ENCODE measurements at places on chromosomes 1 and 21. TPM values are rescaled to one million over a fixed set of nuclear protein-coding genes. Genes with fewer than 3 reads are reported as not detected.

Gene LCA5L
- total RNA-seq = 3.0 TPM

- DNase-seq = no peak
These were observed 3.6 kb downstream of the KRTCAP2 start for GRCh38 chr1:155169541-155169940.

GRCh38 chr1:227900571-227901051 lies 47.1 kb downstream of the WNT9A start:
- DNase-seq = peak; percentile 29

DNA sequence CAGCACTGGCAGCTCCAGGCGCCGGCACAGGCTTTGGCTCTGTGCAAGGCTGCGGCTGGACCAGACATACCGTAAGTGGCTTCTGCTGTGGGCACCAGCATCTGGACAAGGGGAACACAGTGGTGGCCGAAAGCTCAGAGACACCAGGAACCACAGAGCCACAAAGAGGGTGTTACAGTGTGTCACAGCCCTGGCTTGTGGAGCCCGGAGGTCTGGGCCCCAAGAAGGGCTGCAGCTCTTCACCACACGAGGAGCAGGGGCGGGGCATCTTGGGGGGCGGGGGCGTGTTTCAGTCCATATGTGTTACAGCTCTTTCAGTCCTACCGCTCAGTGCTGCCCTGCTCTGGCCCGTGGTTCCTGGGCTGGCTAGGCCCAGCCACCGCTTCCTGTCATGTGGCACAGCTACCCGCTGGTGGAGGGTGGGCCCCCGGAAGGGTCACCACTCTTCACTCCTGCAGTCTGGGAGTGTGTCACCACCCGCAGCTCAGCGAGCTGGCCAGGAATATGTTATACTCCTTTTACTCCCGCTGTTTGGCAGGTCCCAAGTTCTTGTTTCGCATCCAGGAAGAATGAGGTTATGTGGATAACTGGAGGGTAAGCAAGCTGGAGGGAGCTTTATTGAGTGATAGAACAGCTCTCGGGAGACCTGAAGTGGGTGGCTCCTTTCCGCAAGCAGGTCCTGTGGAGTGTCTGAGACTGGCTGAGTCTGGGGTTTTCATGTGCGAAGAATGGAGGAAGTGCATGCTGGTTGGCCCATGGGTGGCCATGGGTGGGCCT lies 3.3 kb upstream of the LSM10 start:
- peak; percentile 81 for DNase-seq

DNA sequence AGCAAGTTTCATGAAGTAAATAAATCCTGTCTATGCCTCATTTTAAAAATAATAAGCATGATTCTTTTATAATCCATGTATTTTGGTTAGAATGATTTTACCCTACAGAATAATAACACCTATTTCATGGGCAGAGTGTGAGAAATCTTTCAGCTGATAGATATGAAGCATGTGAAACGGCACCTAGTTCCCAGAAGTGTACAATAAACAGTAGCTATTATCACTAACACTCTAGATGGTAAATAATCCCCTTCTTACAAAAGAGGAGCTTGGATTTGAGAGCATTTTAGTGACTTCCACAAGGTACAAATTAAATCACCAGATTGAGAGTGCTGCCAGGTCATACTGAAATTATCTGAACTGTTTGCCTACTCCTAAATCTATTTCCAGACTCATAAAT lies 95.3 kb upstream of the NRIP1 start:
- no peak for DNase-seq

DNA sequence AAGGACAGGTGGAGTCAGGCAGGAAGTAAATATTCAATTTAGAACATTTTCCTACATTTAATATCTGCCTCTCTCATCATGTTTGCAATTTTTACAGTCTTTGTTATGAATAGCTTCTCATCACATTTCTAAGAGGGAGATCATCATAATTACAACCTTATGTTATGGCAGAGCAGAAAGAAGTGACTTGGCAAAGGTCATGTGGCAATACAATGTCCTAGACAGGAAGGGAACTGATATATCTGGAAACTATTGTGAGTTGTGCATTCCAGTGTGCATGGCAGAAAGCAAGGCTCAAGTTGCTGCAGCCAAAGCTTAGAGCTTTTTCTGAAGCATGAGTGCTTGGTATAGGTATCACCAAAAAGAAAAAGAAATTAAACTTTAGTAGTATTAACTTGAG lies 43.8 kb upstream of the PRRX1 start:
- no peak for DNase-seq

- DNase-seq = no peak
These were observed 43.2 kb upstream of the ST6GALNAC5 start for GRCh38 chr1:76824106-76824505.

DNA sequence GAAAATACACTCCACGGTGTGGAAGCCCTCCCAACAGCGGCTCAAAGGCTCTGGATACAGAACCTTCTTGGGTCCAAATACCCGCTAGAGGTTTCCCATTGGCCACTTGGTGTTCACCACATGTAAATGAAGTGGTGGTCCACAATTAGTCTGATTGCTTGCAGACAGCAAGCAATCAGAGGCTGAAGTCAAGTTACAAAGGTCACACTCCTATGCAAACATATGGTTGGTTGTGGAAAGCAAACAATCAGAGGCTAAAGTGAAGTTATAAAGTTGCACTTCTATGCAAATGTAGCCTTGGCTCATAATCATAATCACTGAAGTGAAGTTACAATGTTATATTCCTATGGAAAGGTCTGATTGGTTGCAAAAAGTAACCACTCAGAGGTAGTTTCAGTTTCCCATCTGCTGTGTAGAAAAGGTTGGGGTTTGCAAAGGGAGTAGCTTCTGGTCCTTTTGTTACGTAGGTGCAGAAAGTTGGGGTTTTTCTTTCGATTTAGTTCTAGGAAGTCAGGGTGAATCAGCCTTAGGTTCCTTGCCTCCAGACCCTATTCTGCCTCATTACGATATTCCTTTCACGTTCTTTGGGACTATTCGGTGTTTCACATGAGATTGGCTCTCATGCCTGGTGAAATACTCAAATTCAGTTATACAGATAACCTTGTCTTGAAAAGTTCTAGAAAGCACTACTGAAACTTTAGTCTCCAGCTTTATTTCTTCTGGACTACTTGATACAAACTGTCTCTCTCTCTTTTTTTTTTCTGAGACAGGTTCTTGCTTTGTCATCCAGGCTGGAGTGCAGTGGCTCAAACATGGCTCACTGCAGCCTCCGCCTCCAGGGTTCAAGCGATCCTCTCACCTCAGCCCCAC lies 36.7 kb upstream of the MTF2 start:
- no peak for DNase-seq

Gene BGLAP
- total RNA-seq = 2.2 TPM

DNA sequence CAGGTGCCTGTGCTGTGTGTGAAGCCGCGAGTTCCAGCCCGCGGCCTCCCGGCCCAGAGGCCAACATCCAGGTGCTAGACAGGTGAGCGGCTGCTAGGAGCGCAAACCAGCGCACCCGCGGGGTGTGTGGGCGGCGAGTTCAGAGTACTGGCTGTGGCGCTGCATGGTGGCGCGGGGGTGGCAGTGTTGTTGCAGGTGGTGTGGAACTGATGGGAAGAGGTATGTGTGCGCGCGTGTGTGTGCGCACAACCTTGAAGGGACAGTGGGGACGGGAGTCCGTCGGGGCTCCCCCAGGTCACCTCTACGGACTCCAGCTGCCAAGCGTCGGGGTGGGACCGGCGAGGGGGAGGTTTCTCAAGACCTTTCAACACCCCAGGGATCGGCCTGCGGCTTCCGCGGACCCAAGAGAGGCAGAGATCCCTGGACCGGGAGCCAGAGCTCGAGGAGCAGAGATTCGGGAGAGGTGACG lies 433 bp upstream of the DMBX1 start:
- no peak for DNase-seq

Gene MYOC
- total RNA-seq = 0.75 TPM

GRCh38 chr1:233723387-233723786 lies 109.5 kb downstream of the KCNK1 start:
- no peak for DNase-seq

- no peak for DNase-seq
These were observed 19.3 kb downstream of the TP73 start for GRCh38 chr1:3671371-3672180.

- DNase-seq = no peak
These were observed 35.9 kb downstream of the PARP1 start for GRCh38 chr1:226371866-226372490.

Gene LAMC1
- total RNA-seq = 111 TPM

DNA sequence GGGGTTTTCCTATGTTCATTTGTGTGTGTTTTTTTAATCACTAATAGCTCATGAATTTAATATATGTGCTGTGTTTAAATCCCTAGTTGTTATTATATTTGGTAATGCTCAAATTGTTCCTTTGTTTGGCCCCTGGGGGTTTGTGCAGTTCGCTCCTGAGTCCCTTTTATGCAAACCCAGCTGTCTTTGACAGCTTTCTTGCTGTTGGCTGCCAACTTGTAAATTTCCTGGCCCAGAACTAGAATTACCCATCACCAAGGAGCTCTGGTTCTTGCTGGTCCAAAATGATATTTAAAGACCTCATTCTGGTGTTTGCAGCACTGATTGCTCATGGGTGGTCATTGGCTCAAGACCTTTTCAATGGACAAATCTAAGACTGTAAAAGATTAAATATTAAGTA lies 39.6 kb upstream of the PGBD5 start:
- DNase-seq = no peak

Data from ureter (tissue), 1 donor.